GM12878 (cell line): ENCODE measurements at places on chromosomes 3 and 15. TPM values are rescaled to one million over a fixed set of nuclear protein-coding genes. Genes with fewer than 3 reads are reported as not detected.

The ZNF662 gene
- total RNA-seq = 0.05 TPM in 1 of 2 replicates, not detected in the other

DNA sequence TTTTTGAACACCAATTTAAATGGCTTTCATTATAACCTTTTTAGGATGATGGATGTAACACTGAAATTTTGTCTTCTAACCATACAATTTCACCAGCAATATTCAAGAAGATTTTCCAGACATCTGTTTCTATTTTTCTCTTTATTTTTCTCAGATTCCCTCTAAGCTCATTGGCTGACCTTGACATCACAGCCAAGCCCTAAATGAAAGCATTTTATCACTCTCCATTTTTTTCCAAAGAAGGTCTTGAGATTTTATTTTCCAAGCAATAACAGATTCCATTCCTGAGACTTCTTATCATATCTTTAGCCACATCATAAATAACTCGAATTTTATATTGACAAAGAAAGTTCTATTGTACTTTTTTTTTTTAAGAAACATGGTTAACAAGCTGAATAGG, 392.6 kb upstream of the THBS1 start:
- DNase-seq = no peak

GRCh38 chr3:149658744-149659497, 1.1 kb upstream of the WWTR1 start:
- DNase-seq = no peak

DNA sequence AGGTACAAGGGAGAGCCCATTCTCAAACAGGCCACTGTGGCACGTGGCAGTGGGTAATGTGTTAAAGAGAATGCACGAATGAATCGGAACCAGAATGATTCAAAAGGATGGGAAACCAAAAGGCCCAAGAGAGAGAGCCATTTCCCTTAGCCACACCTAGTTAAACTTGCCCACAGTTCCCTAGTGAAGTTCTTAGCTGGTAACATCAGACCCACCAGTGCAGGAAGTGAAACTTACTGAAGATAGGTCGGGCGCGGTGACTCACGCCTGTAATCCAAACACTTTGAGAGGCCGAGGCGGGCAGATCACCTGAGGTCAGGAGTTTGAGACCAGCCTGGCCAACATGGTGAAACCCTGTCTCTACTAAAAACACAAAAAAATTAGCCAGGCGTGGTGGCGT, 97.1 kb downstream of the MEX3B start:
- peak; percentile 20 for DNase-seq

- no peak for DNase-seq
These were observed 17.2 kb downstream of the SPTBN5 start for GRCh38 chr15:41876689-41877088.

DNA sequence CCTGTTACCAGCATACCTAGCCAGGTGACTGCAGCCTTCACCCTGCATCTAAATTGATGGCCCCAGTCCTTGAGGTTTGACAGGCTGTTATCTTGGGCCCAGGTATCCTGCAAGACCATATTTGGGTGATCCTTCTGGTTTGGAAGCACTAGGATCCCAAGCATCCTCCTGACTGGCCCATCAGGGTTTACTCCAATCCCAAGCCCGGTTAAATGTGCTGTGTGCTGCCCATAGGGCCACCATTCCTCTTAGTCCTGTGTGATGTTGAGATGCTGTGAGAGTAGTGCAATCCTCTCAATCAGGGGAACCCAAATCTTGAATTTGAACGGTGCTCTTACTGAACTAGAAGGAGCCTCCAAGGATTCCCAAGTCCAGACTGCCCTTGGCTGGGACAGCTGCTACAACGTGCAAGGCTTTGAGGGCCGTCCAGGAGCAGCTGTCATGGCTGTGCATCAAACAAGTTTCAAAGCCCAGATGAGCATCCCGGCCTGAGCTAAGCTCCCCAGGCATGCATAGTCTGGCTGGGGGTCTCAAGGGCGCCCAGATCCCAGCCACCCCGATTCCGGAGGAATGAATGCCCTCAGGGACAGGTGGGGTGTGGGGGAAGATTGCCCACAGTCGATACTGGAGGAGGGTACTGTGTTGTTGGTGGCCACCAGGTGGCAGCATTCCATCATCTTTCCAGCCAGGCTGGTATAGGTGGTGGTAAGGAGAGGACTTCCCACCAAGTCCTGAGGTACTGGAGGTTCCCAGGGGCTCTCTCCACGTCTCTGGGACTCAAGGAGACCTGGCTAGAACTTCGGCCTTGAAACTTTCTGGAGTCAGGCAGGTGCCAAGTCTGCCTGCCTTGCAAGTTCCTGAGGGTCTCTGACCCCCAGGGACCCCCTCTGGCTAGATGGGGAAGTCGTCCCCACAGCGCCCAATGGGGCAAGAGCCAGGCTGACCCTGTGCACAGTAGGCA, 32.6 kb downstream of the RBM5 start:
- peak; percentile 16 for DNase-seq

- DNase-seq = peak; percentile 38
These were observed 234.6 kb downstream of the RBMS3 start for GRCh38 chr3:29515451-29515850.
